ENCODE measurements at places on chromosomes 1 and 21.

DNA sequence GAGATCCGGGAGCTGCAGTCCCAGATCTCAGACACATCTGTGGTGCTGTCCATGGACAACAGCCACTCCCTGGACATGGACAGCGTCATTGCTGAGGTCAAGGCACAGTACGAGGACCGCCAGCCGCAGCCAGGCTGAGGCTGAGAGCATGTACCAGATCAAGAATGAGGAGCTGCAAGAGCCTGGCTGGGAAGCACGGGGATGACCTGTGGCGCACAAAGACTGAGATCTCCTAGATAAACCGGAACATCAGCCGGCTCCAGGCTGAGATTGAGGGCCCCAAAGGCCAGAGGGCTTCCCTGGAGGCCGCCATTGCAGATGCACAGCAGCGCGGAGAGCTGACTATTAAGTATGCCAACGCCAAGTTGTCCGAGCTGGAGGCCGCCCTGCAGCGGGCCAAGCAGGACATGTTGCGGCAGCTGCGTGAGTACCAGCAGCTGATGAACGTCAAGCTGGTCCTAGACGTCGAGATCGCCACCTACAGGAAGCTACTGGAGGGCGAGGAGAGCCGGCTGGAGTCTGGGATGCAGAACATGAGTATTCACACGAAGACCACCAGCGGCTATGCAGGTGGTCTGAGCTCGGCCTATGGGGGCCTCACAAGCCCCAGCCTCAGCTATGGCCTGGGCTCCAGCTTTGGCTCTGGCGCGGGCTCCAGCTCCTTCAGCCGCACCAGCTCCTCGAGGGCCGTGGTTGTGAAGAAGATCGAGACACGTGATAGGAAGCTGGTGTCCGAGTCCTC is 25.5 kb downstream of the ETV3L start:
- peak; percentile 22 for DNase-seq

- no peak for DNase-seq
These were observed 2.6 kb upstream of the TMEM240 start for GRCh38 chr1:1542766-1543705.

DNA sequence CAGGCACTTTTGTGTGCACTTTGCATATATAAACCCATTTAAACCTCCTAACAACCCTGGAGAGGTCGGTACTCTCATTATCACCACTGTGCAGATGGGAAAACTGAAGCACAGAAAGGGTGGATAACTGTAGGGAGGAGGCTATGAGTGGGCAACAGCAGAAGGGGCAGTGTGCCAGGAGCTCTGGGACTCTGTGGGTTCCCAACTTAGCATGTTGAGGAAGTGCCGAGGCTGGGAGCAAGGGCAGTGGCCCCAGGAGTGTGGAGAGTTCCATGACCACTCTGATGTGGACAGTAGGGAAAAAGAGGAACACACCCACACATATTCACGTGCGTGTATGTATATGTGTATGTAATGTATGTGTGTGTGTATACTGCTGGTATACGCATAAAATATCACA is 25.7 kb upstream of the KCNC4 start:
- DNase-seq = no peak

GRCh38 chr1:33429856-33430691 is 821 bp downstream of the PHC2 start:
- peak; percentile 12 for DNase-seq

DNA sequence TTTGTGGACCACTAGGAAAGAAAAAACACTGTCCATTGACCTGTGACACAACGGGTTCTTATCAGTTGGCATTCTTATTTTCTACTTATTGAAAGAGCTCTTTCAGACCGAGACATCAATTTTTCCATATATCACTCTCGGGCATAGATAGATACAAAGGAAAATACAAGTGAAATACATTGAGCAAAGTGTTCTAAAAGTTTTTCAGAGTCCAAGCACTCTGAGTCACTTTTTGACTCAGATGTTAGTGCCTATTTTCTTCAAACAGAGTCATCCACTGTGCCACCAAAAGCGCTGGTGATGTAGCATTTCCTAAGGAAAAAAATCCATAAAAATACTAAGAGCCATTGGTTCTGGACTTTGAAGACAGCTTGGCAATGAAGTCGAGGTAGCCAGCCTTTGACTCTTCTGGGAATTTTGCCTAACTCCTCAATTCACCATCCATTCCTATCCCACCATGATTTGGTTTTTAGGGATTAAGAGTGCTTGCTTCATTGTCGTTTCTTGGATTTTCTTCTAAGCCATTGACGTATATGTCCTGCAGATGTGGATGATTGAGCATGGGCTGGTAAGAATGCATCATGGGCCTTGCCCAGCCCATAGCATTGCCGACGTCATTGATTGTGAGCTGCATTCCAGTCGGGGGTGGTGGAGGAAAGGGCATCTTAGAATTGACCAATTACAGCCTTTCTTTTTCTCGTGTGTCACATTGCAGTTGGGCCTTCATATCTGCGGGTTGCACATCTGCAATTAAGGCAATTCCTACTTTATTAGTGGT is 10.6 kb downstream of the GALNT2 start:
- no peak for DNase-seq

DNA sequence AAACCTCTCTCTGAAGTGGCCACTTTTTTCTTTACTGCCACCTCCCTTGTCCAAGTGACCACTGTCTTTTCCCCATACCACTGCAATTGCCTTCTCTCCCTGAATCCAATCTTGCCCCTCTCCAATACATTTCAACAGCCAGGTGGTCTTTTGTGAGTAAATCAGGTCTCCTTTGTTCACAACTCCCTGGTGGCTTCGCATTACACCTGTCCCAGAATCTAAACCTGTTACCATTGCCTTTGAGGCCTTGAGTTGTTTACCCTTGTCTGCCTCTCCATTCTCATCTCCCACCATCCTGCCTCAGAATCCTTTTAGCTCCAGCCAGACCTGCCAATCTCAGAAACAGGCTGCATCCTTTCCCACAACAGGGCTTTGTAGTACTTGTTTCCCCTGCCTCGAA is 21.8 kb upstream of the DYNLT5 start:
- no peak for DNase-seq

DNA sequence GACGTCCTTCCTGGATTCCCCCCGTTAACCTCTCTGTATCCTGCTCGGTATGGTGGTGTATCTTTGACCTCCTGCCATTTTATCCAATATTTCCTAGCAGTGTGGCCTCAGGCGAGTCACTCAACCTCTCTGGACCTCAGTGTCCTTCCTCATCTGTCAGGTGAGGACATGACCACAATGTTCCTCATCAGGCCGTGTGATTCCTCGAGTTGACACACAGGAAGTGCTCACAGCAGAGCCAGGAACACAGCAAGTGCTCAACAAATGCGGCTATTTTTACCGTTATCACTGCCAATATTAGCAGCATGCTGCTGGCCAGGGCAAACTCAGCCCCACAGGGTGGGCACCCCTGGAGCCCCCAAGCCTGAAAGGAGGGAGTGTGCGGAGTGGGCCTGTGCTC is 450.2 kb downstream of the KIF26B start:
- no peak for DNase-seq

DNA sequence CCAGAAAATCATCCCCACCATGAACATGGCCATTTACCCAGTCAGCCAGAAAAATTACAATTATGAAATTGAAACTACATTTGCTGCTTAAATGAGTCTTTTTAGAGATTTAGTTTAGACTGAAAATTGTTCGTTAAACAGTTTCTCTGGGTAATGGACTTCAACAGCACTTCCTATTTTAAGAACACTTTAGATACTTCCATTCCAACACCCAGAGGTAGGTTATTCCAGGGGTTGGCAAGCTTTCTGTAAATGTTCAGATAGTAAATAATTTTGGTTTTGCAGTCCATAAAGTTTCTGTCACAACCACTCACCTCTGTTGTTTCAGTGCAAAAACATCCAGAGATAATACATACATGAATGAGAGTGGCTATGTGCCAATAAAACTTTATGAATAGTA is 10.2 kb downstream of the NMNAT2 start:
- no peak for DNase-seq

- DNase-seq = no peak
These were observed 3.1 kb downstream of the FUCA1 start for GRCh38 chr1:23864801-23865542.

- no peak for DNase-seq
These were observed 4.5 kb upstream of the SRSF10 start for GRCh38 chr1:23984417-23985186.

GRCh38 chr1:199550199-199551065 is 477.1 kb upstream of the NR5A2 start:
- DNase-seq = no peak

DNA sequence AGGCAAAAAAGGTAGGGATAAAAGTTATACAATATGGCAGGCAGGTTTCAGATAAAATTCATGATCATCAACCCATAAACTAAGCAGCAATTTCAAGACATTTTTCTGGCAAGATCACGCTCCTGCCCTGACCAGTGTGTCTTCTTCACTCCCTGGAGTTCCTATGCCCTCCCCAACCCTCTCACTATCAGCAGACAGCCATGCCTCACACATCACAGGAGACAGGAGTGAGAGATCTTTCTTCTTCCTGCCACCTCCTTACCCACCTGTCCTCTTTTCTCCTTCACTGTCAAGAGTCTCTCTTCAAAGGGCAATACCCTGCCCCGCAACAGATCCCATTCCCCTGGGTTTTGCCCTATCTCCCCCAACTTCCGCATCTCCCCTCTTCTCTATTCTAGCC is 28.4 kb downstream of the COA6 start:
- no peak for DNase-seq

DNA sequence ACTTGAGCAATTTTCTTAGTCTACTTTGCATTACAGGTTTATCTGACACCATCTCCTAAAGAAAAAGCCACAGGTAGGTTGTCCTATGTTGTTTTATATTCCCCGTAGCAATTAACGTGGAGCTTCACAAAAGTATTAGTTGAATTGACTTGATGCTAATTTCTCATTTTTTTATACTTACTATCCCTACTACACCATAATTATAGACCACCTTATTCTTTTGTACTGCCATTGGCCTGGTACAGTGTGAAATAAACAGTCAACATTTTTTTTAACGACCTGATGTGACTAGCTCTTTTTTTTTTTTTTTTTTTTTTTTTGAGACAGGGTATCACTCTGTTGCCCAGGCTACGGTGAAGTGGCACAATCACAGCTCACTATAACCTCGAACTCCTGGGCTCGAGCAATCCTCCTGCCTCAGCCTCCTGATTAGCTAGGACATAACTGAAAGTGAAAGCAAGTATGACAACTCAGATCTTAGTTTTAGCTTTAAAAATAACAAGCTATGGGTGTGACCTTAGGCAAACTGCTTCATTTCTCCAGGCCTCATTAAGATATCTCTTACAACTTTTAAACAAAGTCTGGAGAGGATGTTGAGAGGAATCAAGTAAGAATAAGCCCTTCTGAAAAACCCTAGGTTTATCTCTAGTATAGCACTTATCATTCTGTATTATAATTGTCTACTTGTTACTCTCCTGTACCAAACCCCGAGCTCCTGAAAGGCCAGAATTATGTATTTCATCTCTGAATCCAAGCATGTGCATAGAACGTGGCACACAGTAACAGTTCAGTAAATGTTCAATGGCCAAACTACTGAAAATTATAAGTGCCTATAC is 49.5 kb downstream of the LUZP1 start:
- DNase-seq = peak; percentile 57

- DNase-seq = no peak
These were observed 82.8 kb downstream of the DYRK1A start for GRCh38 chr21:37449302-37449937.

GRCh38 chr1:111842411-111842810 is 86.7 kb downstream of the DDX20 start:
- no peak for DNase-seq

GRCh38 chr1:178768423-178768822 is 43.4 kb downstream of the RALGPS2 start:
- DNase-seq = no peak

DNA sequence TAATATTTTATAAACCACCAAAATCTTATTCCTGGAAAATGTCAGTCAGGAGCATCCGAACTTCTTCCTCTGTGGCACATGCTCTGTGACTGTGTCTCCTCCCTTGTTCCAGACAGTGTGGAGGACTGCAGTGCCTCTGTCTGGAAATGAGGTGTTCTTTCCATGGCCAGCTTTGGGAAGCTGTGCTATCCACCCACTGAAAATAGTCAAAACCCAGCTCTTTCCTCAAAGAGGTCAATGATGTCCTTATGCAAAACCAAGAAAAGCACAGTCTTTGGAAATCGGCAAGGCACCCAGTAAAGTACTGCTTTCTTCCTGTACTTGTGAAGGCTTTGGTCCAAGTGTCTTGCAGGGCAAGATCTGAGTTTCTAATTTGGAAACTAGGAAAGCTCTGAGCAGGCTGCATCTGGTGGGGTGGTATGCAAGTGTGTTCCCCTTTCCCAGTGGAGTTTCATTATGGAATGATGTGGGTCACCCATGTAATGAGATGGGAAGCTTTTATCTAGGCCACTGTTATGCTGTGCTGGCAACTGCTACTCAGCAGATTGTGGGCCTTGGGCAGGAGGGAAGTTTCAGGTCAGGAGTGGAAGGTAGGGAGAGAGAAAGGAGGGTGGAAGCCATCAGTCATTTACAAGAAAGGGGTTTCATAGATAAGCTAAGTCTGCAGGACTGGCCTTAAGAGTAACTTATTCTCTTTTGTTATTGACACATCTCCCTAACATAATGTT is 6.0 kb downstream of the KIAA0040 start:
- no peak for DNase-seq

- DNase-seq = peak; percentile 18
These were observed 37.4 kb upstream of the WASF2 start for GRCh38 chr1:27527223-27527889.

DNA sequence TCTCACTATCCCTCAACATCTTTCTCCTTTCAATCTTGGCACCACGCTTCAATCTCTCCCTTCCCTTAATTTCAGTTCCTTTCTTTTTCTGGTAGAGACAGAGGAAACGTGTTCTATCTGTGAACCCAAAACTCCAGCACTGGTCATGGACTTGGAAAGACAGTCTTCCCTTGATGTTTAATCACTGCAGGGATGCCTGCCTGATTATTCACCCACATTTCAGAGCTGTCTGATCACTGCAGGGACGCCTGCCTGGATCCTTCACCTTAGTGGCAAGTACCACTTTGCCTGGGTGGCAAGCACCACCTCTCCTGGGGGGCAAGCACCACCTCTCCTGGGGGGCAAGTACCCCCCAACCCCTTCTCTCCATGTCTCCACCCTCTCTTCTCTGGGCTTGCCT is 27.8 kb downstream of the SELL start:
- no peak for DNase-seq

DNA sequence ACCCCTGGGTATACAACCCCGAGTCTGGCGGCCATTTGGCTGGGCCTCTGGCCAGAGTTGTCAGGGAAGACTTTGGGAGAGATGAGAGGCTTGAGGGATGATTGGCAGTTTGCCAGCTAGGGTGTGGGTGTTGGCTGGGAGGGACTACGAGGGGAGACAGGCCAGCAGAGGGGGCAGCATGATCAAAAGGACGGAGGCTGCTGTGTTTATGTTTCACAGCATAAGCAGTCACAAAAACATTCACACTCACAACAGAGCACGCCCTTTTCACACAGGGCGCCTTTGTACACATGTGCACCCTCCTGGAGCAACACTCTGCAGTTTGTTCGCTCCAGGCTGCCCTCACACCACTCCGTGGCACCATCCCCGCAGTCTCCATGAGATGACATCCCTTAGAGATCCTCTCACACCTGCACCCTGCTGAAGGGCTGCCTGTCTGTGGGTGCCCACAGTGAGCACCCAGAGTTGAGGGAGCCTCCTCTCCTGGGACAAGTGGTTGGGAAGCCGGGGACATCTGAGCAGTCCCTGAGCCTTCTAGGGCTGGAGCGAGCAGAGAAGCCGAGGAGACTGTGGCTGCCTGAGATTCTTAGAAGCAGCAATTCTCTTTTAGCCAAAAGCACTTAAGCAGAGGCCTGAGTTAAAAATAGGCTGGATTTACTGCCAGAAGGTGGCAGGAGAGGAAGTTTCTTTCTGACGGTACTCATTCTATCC is 15.4 kb downstream of the EFNA3 start:
- DNase-seq = no peak

GRCh38 chr1:36513676-36514473 is 31.2 kb upstream of the CSF3R start:
- DNase-seq = no peak

- DNase-seq = no peak
These were observed 30.9 kb downstream of the PRSS38 start for GRCh38 chr1:227846265-227846858.
